Immature natural killer cell (primary cell): ENCODE measurements at places on chromosomes 6 and 20. TPM values are rescaled to one million over a fixed set of nuclear protein-coding genes. Genes with fewer than 3 reads are reported as not detected.

The OLIG3 gene
- not detected for polyA plus RNA-seq

GRCh38 chr6:5325173-5325572 lies 63.9 kb downstream of the FARS2 start:
- H3K36me3 ChIP-seq: peaks cover 4% of the 10 kb centered on the region
- DNase-seq: no peak
- H3K27ac ChIP-seq: no peak overlapping the region
- no peaks in the 10 kb centered on the region for H3K27me3 ChIP-seq
- no peak overlapping the region for H3K4me3 ChIP-seq

The FOXP4 gene
- polyA plus RNA-seq: 0.10 TPM

The LHFPL5 gene
- polyA plus RNA-seq: not detected

DNA sequence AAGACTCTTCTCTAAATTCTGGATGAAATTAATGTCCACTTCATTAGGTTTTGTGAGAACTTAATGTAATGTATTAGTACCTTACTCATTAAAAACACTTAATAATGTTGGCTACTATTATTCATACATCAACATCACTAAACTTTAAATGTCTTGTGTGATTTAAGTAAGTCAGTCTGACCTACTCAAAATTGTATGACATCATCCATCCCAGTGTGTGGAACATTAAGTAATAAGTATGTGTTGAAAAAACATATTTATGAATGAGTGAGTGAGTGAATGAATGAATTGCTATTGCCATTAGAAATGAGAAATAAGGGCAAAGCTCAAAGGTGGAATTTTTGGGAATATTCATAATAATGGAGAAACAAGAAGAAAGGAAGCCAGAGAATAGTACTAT lies 285.8 kb downstream of the HTR1B start:
- no peaks in the 10 kb centered on the region for H3K36me3 ChIP-seq
- H3K4me3 ChIP-seq: no peak overlapping the region
- no peak for DNase-seq

GRCh38 chr6:156311291-156311690 lies 465.9 kb upstream of the ARID1B start:
- H3K27ac ChIP-seq: no peak overlapping the region
- H3K4me3 ChIP-seq: no peak overlapping the region
- no peak for DNase-seq

GRCh38 chr20:821731-822065 lies 11.8 kb upstream of the FAM110A start:
- no peak overlapping the region for H3K4me3 ChIP-seq
- no peaks in the 10 kb centered on the region for H3K36me3 ChIP-seq

The CRISP2 gene
- polyA plus RNA-seq: not detected

- H3K27ac ChIP-seq: no peak overlapping the region
- peaks cover 2% of the 10 kb centered on the region for H3K27me3 ChIP-seq
- no peak for DNase-seq
- no peak overlapping the region for H3K4me3 ChIP-seq
- H3K36me3 ChIP-seq: no peaks in the 10 kb centered on the region
Observed at GRCh38 chr6:129733290-129733689, 23.3 kb upstream of the ARHGAP18 start.

GRCh38 chr20:2687514-2687913 lies 5.1 kb upstream of the EBF4 start:
- no peaks in the 10 kb centered on the region for H3K36me3 ChIP-seq
- H3K4me3 ChIP-seq: peak overlapping the region; percentile 66
- peak overlapping the region; percentile 87 for H3K27ac ChIP-seq
- no peak for DNase-seq

- peaks cover 7% of the 10 kb centered on the region for H3K27me3 ChIP-seq
- no peaks in the 10 kb centered on the region for H3K36me3 ChIP-seq
- H3K4me1 ChIP-seq: peaks cover under 1% of the 10 kb centered on the region
- no peak overlapping the region for H3K27ac ChIP-seq
- DNase-seq: no peak
Observed at GRCh38 chr6:154689493-154690255, 43.5 kb upstream of the SCAF8 start.

DNA sequence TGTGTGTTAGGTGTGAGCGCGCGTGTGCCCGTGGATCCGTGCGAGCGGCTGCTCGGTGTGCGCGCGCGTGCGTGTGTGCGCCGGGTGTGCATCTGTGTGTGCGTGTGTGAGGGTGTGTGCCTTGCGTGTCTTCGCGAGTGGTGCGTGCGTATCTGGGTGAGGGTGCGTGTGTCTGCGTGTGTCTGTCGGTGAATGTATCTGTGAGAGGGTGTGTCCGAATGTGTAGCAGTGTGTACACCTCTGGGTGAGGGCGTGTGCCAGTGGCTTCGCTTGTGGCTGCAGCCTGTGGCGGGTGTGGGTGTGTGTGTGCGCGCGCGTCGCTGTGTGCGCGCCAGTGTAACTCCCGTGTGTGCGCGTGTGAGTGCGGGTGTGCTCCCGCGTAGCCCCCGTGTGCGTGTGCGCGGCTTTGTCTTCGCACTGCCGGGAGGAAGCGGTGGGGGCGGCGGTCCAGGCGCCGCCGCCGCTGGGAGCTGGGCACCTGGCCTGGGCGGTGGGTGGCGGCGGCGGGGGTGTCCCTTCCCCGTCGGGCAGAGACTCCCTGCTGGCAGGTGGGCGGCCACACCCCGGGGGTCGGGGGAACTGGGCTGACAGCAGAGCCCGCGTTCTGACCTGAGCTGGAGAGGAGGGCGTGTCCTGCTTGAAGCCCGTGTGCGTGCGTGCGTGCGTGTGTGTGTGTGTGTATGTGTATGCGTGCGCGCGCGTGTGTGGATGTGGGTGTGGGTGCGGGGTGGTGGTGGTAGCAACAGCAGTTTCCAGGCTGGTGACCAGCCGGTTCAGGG lies 61.3 kb upstream of the EPB41L1 start:
- peak; percentile 5 for DNase-seq
- H3K36me3 ChIP-seq: no peaks in the 10 kb centered on the region
- H3K27ac ChIP-seq: peak overlapping the region; percentile 45

DNA sequence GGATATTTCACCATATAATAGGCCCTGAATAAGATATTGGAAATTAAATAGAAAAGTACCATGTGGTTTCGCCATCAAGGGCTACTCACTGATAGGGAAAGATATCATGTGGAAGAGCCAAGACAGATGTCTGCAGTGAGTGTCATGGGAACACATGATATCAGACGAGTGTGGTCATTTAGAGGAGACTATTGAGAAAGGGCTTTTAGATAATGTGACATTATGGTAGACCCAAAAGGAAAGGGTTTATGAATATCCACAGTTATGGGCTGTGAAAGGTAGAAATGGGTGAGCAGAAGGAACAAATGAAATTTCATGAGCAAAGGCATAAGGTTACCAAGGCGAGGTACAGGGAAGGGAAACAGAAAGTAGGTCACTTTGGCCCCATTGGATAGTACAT lies 182.3 kb upstream of the PRSS16 start:
- no peak overlapping the region for H3K27ac ChIP-seq
- H3K4me1 ChIP-seq: no peaks in the 10 kb centered on the region
- peaks cover 4% of the 10 kb centered on the region for H3K27me3 ChIP-seq
- no peak overlapping the region for H3K4me3 ChIP-seq
- H3K36me3 ChIP-seq: no peaks in the 10 kb centered on the region

The DEFB132 gene
- polyA plus RNA-seq: not detected

The HRH3 gene
- polyA plus RNA-seq: not detected

GRCh38 chr6:142523515-142524375 lies 221.9 kb downstream of the ADGRG6 start:
- no peak for DNase-seq
- H3K27me3 ChIP-seq: peaks cover 3% of the 10 kb centered on the region
- no peaks in the 10 kb centered on the region for H3K4me1 ChIP-seq
- H3K27ac ChIP-seq: no peak overlapping the region

The SRMS gene
- not detected for polyA plus RNA-seq

DNA sequence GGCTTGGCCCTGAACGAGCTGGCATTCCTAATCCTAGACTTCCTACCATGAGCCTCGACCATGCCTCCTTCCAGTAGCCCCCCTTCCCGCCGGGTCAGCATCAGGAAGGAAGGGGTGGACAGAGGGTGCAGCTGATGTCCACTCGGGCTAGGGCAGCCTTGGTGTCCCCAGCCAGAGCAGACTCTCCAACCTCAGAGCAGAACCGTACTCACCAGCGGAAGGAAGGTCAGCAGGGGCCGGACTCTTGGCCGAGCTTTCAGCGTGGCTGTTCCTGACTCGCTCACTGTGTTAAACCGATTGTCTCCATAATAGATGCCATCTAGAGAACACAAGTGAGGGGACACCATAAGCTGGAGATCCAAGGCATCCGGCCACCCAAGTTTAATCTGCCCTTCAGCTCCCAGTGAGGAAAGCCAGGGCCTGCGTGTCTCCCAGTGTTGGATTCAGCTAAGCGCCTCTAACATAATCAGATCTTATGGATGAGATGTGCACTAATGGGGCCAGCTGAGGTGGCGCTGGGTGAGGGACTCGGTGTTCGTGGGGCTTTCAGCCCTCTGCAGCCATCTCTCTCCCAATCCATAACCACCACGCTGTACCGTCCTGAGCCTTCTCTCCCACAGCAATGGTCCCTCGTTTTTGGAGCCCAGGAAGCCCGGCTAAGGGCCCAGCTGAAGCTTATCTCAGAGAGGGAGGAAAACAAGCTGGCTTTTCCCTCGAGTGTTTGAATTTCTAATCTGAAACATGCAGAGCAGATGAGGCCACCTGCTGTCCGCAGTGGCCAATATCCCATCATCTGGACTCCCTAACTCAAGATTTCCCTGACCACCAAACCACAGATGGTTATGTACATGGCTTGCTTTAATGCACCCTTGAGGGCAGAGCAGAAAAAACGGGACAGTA lies 13.7 kb downstream of the C6orf132 start:
- H3K27me3 ChIP-seq: peaks cover 2% of the 10 kb centered on the region
- no peaks in the 10 kb centered on the region for H3K4me1 ChIP-seq
- no peaks in the 10 kb centered on the region for H3K36me3 ChIP-seq

The MCHR2 gene
- not detected for polyA plus RNA-seq

DNA sequence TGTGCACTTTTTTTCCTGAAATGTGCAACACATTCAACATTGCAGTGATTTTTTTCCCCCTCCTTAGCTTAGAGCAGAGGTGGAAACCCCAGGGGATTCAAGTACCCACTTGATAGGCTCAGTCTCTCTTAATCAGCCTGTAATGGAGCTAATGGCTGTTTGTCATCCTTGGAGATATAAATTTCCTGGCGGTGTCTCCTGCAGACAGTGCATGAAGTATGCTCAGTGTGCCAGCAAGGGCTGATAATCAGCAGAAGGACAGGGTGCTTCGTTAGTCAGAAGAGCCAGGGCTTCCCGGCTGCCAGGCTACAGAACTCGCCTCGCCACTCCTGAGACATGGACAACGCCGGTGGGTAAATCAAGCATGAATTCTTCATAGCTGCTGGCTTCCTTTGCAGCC lies 69.8 kb upstream of the PHACTR2 start:
- no peak overlapping the region for H3K4me3 ChIP-seq
- no peak overlapping the region for H3K27ac ChIP-seq
- DNase-seq: no peak
- peaks cover 20% of the 10 kb centered on the region for H3K4me1 ChIP-seq
- no peaks in the 10 kb centered on the region for H3K27me3 ChIP-seq
- no peaks in the 10 kb centered on the region for H3K36me3 ChIP-seq

- peaks cover 3% of the 10 kb centered on the region for H3K27me3 ChIP-seq
- no peaks in the 10 kb centered on the region for H3K4me1 ChIP-seq
- no peaks in the 10 kb centered on the region for H3K36me3 ChIP-seq
- no peak overlapping the region for H3K4me3 ChIP-seq
- no peak for DNase-seq
Observed at GRCh38 chr6:38396209-38396608, 243.5 kb downstream of the BTBD9 start.

DNA sequence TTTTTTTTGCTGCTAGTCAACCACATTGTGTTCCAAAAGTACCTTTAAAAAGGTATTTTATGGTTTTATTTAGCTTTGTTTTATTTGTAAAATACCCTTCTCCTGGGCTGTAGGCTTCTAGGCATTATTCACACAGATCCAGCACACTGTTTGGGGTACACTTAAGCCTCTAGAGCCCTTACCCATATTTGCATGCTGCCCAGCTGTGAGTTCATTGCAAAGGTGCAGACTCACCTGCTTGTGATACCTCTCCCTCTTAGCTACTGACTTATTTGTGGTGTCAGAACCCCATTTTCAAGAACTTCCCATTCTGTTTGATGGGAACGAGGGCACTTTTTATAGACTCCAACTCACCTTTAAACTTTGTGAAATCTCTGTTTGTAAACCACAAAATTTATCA lies 69.8 kb downstream of the RIN2 start:
- DNase-seq: no peak
- H3K36me3 ChIP-seq: no peaks in the 10 kb centered on the region
- H3K4me3 ChIP-seq: peak overlapping the region; percentile 39
- peaks cover 19% of the 10 kb centered on the region for H3K4me1 ChIP-seq

DNA sequence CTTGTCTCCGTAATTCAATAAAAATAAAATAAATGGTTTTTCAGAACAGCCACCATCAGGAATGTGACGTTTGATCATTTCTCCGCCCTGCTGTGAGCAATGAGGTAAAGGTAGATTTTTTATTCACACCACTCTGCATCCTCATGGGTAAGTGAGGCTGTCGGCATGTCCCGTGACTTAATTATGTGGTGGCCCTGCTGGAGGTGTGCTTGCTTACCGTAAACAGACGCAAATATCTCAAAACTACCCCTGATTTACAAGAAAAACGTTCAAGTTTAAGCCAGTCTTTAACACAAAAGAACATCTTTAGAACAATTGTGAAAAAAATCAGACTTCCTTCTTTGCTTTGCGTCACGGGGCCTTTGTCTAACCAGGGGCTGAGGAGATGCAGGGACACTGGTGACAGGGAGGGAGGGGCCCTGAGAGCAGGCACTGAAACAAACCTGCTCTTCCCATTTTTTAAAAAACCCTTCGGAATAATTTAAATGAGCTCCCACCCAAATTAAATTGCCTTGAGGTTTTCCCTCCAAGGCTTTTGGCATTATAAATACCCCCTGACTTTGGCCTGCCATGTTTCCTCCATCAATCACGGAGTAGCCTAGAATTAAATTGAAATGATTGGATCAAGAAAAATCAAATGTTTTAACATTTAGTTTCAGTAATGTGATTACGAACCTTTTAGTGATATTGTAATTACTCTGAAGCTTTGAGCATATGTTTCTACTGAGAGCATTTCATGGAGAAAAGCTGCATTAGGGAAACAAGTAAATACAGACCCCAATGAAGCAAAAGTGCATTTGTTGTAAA lies 13.4 kb downstream of the PRKN start:
- no peak overlapping the region for H3K27ac ChIP-seq
- DNase-seq: no peak
- no peaks in the 10 kb centered on the region for H3K4me1 ChIP-seq
- H3K27me3 ChIP-seq: peaks cover 12% of the 10 kb centered on the region

The SIRPB2 gene
- 0.95 TPM for polyA plus RNA-seq

DNA sequence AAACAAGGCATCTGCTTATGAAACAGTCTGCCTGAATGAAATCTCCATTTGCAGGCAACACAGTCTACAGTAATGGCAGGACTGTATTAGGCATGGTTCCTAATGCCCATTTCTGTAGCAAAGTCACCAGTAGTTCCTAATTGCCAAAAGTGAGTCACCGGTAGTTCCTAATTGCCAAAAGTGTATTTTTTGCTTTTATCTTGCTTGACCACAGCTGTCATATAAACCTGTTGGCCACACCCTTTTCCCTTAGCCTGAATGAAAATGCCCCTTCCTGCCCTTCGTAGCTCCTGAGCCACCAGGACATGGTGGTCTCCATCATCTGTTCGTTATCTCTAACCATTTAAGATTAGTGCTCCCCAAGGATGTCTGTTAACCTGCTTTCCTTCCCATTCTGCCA lies 34.5 kb downstream of the MTHFD1L start:
- H3K36me3 ChIP-seq: no peaks in the 10 kb centered on the region
- no peaks in the 10 kb centered on the region for H3K27me3 ChIP-seq
- H3K4me1 ChIP-seq: peaks cover 22% of the 10 kb centered on the region
- no peak overlapping the region for H3K27ac ChIP-seq
- DNase-seq: no peak

GRCh38 chr6:117559299-117559698 lies 43.0 kb downstream of the GOPC start:
- H3K4me3 ChIP-seq: no peak overlapping the region
- H3K27ac ChIP-seq: no peak overlapping the region
- no peaks in the 10 kb centered on the region for H3K27me3 ChIP-seq
- no peaks in the 10 kb centered on the region for H3K4me1 ChIP-seq
- peaks cover 9% of the 10 kb centered on the region for H3K36me3 ChIP-seq
